ENCODE measurements at places on chromosomes 5 and 9.

- DNase-seq, result no peak
These were observed 14.7 kb downstream of the GNG10 start for GRCh38 chr9:111676116-111676515.

DNA sequence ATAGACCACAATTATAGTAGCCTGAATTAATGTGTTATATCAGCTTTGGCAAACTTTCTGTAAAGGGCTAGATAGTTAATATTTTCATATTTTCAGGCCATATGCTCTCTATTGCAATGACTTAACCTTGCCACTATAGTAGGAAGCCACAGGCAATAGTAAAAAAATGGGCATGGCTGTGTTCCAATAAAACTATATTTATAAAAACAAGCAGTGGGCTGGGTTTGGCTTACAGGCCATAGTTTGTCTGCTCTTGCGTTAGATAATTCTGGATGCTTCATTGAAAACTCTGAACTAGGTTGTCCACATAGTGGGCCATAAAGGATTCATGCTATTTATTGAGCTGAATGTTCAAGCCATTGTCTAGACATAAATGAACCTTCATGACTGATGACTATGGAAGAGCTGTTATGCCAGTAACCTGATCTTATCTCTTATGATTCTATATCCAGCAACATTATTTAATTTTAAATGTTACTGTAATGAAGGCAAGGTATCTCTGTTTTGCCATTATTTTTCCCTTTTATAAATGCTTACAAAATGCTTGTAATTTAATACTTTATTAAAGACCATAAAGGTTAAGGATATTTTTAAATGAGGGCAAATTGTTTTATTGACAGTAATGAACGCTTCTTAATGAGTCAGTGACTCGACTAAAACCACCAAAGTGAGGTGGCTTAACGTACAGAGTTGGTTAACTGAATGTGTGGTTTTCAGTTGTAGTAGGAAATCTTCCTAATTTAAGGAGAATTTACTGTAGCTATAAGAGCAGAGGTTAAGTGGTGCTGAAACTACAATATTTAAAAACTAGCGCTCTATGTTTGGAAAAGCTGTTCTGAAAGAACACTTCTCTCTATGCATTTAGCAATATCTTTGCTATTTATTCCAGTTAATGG, 560.6 kb downstream of the PRR16 start:
- no peak for DNase-seq

DNA sequence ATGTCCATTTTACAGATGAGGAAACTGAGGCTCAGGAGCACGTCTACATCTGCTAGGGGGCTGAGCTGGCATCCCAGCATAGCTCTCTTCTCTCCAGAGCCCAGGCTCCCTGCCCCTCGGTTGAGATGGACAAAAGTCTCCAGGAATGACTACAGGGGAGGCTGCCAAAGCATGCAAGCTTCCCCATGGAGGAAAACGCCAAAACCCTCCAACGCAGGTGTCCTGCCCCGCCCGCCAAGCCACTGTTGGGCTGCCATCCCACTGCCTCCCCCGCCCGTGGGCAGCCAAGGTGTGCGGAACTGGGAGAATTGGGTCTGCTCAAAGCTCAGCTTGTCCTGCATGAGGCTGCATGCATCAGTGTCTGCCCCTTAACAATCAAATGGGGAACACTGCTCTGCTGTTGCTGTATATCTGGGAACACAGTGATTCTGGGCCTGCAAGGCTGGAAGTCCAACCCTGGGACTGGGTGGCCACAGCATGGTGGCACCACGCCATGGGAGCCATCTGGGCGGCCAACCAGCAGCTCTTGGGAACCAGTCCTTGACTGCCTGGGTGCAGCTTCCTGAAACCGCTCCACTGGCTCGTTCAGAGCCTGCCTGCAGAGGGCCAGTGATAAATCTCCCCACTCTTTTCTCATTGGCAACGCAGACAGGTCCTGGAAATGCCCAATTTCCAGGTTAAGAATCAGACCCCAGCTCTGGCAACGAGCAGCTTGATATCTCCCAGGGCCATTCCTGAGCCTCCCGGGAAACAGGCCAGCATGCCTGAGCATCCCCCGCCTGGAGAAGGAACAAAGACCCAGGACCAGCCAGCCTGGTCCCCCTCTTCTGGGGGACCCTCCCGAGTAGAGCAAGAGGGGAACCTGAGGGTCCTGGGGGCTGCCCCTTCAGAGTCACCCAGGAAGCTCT, 3.5 kb downstream of the RALGDS start:
- no peak for DNase-seq

- DNase-seq, result no peak
These were observed 342.5 kb upstream of the ACTBL2 start for GRCh38 chr5:57825031-57825686.

GRCh38 chr9:123321616-123322272, 34.3 kb upstream of the CRB2 start:
- DNase-seq, result no peak

DNA sequence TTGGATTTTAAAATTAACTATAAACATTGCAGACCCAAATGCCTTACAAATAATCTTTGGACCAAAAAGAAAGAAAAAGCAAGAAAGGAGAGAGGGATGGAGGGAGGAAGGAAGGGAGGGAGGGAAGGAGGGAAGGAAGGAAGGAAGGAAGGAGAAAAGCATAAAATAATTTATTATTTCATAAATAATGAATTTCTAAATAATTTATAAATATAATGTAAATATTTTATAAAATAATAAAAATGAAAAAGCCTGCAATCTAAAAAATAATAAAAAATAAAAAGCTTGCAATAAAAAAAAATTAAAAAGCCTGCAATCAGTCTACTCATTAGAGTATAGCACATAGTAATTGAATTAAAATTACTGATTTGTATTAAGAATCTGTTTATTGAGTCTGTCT, 614.3 kb downstream of the ISL1 start:
- DNase-seq, result no peak

- DNase-seq, result no peak
These were observed 308.5 kb downstream of the ARRDC3 start for GRCh38 chr5:91074615-91075014.

Data from effector memory CD8-positive, alpha-beta T cell (primary cell).